ENCODE measurements at places on chromosomes 2 and 18.

- no peak for DNase-seq
These were observed 59.7 kb downstream of the PTH2R start for GRCh38 chr2:208466151-208466919.

DNA sequence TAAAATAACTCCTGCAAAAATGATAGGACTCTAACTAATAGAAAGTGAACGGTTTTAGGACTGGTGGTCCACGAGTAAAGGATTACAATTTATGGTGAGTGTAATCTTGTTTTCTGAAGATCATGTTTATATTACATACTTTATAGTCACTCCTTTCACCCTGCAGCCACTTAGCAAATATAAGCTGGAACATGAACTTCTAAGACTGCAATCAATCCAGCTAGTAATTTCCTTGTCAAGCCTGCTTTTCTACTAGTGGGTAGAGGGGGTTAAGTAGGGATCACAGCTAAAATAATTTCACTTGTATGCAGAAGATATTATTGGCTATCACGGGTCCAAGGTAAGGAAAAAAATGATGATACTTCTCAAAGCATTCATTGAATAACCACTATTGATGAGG is 125.5 kb upstream of the NETO1 start:
- DNase-seq = no peak

GRCh38 chr18:23302851-23303527 is 150.1 kb upstream of the RIOK3 start:
- no peak for DNase-seq

GRCh38 chr2:170716851-170717598 is 1.9 kb downstream of the SP5 start:
- no peak for DNase-seq

DNA sequence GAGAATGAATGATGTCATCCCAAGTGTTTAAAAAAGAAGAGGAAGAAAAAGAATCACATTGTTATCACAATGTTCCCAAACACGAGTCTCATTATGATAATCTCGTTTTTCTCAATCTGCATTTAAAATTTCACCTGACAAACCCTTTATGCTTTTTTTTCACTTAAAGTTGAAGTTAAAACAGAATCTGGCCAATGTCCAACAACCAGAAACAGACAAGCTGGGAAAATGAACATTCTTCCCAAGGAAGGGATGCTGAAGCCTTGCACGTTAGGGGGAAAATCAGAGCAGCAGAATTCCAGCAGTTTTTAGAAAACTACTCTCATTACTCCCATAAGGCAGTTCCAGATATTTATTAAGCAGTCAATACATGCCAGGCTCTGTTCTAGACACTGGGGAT is 245.3 kb downstream of the TMEM182 start:
- DNase-seq = no peak

- no peak for DNase-seq
These were observed 44.1 kb downstream of the ERBB4 start for GRCh38 chr2:212494418-212495020.

DNA sequence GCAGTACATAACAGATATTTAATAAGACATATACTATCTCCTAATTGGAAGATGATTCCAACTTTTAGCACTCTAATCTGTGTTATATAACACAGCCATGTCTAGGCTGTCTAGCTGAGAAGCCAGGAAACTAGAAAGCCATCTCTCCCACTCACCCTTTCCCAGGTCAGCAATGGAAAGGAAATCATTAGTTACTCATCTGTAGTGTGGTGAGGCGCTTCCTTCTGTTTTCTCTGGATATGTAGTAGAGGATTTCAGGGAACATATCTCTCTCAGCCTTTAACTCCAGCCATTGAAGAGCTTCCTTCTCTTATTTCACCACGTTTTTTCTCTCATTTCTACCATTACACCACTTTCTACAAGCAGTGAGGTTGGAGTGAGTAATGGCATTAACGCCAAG is 19.4 kb downstream of the RBBP8 start:
- no peak for DNase-seq

DNA sequence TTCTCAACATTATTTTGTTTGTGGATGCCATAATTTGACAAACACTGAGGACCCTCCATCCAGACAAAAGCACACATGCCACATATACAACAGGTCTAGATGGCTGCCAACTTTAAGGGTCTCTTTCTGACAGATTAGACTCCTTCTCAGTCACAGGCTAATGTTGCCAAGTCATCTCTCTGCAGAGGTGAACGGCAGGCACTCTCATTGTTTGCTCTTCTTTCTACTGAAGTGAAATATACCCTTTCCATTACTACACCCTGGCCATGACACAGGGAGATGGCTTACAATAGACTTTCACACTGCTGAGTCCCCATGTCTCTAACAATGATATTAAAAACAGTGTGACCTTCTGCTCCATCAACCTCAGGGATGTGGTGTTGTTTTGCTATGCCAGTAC is 47.5 kb upstream of the ZNF397 start:
- no peak for DNase-seq

- DNase-seq = no peak
These were observed 9.7 kb downstream of the ERMN start for GRCh38 chr2:157315901-157316300.

DNA sequence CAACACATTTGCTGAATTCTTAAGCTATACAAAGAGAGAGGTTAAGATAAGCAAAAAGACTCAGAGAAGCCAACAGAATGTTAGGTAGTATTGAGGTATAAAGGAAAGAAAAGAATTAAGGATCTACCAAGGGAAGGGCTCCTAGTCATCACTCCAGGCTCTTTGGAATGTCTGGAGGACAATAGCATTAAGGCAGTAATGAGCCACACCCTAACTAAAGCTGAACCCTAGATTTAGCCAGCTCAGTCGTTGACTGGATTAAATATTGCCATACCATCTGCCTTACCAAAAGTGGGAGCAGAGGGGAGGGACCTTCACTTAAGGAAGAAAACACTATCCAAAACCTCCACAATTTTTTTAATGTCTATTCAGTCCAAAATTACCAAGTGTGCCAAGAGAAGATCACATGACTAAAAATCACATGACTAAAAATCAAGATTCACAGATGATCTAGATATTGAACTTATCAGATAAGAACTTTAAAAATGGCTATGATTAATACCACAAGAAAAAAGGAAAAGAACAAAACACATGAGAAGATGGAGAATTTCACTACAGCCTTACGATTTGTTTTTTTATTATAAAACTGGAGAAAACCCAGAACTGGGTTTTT is 59.7 kb downstream of the EXOC6B start:
- no peak for DNase-seq

GRCh38 chr2:227124811-227125210 is 39.2 kb downstream of the COL4A4 start:
- no peak for DNase-seq

- DNase-seq = no peak
These were observed 58.5 kb upstream of the RAB27B start for GRCh38 chr18:54769526-54770464.

DNA sequence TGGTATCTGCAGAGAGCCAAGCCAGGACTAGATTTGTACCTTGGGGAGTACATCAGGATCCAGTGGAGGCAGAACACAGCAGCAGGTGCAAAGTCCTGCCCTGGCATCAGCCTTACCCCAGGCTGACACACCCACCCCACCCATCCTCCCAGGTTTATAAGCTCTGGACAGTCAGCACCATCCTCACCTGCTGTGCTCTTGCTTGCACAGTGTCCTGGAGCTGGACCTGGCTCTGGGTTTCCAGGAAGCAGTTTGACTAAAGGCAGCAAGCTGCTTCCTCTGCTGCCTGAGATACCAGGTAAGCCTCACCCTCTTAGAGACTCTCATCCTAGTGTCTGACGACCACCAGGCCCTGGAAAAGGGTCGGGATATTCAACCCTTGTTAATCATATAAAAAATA is at the start of gene SULT1C3:
SULT1C3 (plus strand) TSS at position 183 of the 400 bp plus-strand sequence. CDS start 7,227 bp downstream, outside the sequence.
- no peak for DNase-seq

DNA sequence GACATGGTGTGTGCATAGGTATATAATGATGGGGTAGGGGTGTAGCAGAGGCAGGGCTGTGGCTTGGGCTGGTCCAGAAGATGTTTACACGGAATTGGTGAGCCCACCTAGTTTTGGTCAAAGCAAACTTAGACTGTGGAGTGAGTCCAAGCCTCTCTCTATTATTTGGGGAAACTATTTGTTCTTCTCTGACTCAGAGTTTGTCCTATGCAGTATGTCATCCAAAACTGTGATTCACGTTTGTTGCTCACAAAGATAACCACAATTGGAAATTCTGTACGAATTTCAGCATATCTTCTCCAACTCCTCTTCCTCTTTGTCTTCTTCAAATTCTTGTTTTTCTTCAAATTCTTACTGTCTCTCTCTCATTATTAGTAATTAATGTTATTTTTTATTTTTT is 292.9 kb downstream of the XIRP2 start:
- DNase-seq = no peak

DNA sequence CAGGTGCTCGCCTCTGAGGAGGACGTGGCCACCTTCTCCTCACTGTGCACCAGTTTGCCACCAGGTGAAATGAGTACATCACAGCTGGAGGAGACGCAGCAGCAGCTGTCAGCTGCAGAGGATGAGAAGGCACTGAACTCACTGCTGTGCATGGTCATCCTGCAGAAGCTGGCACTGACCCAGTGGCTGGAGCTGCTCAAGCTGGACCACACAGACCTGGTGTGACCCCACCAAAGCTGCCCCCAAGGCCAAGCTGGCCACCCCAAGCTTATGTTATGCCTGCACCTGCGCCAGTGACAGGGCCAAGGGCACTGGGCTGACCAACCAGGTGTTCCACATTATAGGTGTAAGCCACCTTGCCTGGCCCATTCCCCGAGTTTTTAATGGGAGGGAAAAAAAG is 19.3 kb downstream of the CLK1 start:
- DNase-seq = no peak

GRCh38 chr18:22114526-22115321 is 54.7 kb upstream of the GATA6 start:
- DNase-seq = no peak

- DNase-seq = no peak
These were observed 124.8 kb downstream of the EPHA4 start for GRCh38 chr2:221447310-221447709.

DNA sequence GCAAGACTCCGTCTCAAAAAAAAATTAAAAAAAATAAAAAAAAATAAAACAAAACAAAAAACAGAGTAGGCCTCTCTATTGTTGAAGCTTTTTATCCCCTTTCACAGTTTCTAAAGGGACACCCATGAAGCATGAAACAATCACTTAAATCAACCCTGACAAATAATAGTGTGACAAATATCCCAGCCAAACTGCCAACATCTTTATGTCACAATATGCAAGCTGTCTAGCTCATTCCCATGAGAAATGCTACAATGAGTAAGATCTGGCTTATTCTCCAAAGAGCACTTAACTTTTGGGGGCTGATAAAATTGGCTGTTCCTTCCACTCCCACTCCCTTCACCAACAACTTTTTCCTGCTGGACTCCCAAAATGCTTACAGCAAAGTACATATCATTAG is 21.7 kb upstream of the ABCA12 start:
- DNase-seq = no peak

DNA sequence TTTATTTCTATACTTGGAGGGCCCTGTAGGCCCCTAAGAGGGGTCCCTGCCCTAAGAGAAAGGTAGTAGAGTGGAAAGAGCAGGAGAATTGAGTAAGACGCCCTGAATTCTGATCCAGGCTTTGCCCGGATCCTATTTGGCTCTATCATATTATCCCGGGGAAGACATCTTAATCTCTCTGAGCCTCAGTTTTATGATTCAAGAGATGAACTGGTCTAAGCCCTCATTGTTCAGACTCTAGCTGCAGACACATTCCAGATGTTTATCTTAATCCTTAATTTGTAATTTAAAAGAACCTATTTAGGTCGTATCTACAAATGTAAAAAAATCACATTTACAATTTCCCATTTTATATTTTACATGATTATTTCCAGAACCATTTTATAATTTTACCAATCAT is 220.1 kb downstream of the AGPS start:
- DNase-seq = no peak

DNA sequence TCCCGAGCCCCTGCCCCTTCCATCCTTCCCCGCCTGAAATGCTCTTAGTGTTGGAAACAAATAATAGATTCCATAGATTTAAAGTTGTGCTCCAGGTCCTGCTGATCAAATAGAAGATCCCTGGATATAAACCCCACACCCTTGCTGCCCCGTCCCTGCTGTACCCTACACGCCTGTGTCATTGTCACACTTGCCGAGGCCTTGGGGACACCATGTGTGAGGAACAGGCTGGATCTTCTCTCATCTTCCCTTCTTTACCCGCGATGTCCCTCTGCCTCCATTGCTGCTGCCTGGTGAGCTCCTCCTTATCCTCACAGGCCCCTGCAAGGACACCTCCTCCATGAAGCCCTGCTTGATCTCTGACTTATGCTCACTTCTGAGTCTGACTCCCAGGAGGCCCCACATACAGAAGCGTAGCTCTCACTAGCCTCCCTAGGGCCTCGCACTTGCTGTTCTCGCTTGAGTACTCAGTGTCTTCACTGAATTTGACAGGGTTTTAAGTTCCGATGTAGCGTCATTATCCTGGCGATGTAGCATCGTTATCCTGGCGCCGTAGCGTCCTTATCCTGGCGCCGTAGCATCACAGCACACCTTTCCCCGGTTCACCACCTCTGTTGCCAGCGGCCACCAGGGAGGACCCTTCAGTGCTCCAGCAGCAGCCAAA is 221.9 kb downstream of the NDUFA10 start:
- no peak for DNase-seq

DNA sequence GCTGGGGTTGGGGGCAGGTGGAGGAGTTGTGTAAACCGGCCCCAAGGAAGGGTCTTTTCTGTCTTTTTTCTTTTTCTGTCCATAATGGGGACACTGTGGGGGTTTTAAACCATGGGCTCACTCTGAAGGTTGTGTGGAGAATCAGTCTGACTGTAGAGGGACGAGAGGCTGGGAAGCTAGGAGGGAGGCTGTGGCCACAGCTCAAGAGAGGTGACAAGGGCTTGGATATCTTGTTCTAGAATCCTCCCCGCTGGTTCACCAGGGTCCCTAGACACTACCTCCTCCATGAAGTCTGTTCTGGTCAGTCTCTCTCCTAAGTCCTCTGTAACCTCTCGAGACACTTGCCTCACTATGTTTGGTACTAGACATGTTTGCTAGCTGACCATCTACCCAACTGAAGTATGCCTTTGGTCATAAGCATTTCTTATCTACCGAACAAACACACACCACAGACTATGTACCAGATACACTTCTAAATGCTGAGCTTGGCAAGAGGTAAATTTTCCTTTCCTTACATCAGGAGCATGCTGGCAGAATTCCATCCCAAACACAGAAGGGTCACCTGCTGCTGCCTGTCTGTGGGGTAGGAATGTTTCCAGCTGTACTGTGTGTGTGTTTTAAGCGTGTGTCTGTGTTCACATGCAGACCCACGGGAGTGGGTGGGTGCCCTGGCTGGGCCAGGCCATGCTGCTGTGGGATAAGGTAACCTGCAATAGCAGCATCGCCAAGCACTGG is 69.6 kb upstream of the MGAT4A start:
- DNase-seq = no peak
